Astrocyte of the spinal cord (primary cell): ENCODE measurements at places on chromosomes 5 and 9.

DNA sequence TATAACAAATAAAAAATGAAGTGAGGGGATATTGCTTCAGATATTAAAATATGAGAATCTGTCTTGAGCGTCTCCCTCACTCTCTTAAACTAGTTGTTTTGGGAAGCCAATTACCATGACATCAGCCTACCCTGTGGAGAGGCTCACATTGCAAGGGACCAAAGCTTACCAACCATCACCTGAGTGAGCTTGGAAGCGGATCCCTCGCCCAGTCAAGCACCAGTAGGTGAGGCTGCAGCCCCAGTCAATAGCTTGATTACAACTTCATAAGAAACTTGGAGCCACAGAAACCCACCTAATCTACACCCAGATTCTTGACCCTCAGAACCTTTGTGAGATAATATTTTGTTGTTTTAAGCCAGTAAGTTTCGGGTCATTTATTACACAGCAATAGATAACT is 206.2 kb downstream of the CEMIP2 start:
- DNase-seq = no peak

GRCh38 chr9:35748242-35748857 is 678 bp downstream of the GBA2 start:
- DNase-seq = no peak

GRCh38 chr5:128081111-128081851 is 2.3 kb upstream of the SLC12A2 start:
- DNase-seq = no peak

GRCh38 chr5:11483630-11484029 is 420.6 kb downstream of the CTNND2 start:
- peak; percentile 1 for DNase-seq

DNA sequence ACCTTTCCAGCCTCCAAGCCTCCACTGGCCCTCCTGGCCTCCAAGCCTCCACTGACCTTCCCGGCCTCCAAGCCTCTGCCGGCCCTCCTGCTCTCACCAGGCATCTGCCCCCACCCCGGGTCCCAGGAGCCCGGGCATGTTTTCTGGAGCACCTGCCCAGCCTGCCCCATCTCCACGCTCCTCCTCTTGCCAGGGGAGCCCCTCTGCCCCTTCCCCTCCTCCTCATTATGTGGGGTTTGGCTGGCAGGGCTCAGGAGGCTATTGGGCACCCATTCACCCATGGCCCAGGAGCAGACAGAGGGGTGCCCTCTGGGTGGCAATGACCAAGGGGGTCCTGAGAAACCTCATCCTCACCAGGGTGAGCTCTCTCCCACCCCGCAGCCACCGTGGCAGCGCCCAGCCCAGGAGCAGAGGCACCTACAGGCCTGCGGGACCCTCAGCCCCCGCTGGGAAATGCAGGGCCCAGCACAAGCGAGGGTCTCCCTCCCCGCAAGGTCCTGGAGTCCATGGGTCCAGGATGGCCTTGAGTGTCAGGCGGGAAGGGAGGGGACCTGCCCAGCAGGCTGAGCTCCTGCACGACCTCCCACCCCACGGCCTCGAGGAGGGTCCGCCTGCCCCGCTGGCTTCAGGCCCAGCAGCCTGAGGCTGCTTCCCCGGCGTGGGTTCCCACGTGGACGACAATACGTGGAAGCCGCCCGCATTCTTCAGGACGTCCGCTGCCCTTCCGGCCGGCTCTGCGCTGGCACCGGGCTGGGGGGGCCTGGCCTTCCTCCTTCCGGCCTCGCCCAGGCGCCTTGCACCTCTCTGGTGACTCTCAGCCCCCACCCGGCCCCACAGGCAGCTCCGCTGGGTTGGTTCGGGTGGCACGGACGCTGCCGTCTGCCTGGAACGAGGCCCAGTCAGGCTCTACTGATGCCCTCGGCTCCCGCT is 51.4 kb upstream of the NRARP start:
- no peak for DNase-seq

GRCh38 chr5:59367791-59368394 is 525.6 kb downstream of the PDE4D start:
- DNase-seq = peak; percentile 74

GRCh38 chr5:133735346-133735745 is 123.0 kb upstream of the FSTL4 start:
- peak; percentile 45 for DNase-seq

GRCh38 chr9:112784020-112784785 is 33.6 kb downstream of the SNX30 start:
- peak; percentile 54 for DNase-seq

DNA sequence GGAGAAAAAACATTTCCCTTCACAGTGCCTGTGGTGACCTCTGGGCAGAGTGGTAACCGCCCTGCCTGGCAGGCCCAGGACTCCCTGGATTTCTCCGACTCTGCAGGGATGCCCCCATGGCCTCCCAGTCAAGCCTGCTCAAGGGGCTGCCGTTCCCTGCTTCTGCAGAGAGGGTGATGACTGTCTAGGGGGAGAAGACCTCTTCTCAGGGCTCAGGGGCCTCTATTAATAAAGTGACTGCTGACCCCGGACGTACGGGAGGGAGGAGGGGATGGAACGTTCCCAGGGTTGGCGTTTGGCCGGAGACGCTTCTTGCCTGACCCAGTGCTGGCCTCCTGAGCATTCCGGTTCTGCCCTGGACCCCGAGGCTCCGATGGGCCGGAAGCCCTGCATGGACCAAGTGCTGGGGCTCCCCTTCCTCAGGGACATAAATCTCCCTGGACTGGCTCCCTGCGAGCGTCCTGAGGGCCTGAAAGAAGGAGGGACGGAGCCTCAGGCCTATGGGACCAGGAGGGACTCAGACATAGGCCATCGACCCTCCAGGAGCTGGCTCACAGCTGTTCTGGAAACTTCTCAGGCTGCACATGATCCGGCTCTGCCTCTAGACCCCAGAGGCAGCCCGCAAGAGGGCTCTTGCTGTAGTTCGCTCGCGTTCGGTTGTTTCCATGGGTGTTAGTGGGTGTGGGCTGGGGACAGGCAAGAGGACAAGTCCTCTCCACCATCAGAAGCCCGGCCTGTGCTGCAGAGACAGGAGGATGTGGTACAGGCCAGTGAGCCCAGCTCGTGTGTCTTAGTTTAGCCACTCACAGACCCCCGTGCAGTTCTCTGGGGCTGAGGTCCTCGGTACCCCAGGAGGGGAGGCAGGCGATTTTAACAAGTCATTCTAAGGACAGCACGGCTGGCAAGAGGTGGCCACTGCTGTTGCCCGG is 8.1 kb upstream of the RNU6ATAC start:
- DNase-seq = no peak

DNA sequence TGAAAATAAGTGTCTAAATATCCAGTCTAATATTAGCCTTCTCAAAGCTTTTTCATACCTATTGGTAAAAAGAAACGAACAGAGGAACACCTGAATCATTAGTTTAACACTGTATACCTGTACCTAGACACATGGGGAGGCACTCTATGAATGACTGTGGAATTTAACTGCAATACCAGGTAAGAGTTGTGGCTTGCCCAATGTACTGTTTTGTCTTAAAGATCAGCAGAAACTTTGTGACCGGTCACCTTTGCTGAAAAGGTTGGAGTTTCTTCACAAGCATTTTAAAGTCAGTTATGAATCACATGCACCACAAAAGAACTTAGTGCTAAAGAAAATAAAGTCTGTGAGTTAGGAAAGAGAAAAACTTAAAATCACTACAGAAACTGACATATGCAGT is 2.4 kb downstream of the PGGT1B start:
- DNase-seq = no peak

DNA sequence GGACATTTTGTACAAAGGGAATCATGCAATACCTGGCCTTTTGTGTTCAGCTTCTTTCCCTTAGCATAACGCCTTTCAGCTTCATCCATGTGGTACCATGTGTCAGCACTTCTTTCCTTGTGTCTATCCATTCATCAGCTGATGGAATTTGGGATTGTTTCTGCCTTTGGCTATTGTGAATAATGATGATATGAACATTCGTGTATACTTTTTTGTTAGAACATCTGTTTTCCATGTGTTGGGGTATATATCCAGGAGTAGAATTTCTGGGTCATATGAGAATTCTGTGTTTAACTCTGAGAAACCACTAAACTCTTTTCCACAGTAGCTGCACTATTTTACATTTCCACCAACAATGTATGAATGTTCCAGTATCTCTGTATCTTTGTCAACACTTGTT is 14.8 kb upstream of the PRRC2B start:
- DNase-seq = no peak

GRCh38 chr5:6719896-6720560 is 6.8 kb downstream of the TENT4A start:
- no peak for DNase-seq

DNA sequence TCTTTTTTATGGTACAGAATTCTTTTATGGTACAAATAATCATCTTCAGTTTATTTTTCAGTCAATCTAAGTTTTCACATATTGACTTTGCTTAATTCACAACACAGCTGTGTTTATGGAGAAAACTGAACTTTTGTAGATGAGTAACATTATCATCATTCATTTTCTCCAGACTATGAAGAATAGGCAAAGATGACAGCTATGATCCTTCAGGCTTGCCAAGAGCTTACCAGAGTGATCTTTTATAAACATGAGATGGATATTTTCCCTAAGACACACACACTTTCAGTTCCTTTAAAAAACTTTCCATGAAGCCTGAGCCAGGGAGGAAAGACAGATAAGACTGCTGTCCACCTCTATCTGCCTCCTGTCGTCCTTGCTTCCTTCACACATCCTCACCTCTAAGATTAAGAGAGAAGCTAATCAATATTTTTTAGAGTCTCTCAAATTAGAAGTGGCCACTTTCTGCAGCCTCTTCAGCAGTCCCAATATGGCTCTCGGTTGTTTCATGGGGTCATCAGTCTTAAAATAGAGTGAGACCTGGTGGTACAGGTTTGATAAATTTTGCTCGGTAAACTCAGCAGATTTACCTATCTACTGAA is 108.1 kb upstream of the SLC27A6 start:
- DNase-seq = no peak

GRCh38 chr9:37953775-37954437 is 50.0 kb upstream of the SLC25A51 start:
- DNase-seq = peak; percentile 95

DNA sequence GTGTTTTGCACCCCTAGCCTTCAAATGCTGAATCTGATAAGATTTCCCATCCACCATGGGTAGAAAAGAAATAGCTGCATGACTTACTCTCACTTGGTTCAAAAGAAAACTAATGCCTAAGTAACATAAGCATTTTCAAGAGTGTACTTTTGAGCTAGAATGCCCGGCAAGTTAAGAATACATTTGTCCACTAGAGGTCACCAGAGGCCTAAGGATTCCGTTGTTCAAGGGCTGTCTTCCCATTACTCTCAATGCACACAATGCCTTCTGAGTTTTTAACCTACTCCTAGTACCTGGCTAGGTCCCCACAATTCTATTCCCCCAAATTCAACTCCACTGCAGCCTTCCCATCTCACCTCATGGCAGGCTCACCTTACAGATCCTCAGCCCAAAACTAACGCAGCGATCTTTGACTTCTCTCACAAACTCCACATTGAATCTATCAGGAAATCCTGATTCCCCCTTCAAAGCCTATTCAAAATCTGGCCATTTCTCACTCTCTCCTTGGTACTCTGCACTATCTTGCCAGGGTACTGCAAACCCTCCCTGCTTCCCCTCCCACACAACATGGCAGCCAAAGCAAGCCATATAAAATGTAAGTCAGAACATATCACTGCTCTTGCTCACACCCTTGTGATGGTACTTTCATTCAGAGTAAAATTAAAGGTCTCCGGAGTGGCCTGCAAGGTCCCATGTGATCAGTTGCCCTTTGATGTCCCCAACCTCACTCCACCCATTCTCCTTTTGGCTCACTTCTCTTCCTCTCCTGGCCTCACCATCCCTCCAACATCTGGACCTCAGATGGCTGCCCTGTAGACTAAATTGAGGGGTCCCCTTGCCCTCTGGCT is 13.4 kb downstream of the OXCT1 start:
- DNase-seq = peak; percentile 75

DNA sequence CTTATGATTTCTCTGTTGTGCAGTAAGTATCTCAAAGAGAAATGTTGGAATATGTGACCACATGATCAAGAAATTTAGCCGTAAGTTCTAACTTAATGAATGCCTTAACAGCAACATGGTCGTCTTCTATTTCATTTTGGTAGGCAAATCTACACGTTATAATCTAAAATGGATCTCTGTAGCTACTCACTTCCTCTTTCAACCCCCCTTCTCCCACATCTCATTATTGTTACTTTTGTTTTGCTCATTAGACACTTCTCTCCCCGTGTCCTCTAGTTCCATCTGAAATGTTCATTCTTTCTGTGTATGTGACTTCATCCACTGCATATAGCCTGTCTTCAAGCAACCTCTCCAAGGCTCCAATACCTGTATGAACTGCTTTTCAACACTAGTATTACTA is 27.1 kb upstream of the LPAR1 start:
- DNase-seq = no peak

DNA sequence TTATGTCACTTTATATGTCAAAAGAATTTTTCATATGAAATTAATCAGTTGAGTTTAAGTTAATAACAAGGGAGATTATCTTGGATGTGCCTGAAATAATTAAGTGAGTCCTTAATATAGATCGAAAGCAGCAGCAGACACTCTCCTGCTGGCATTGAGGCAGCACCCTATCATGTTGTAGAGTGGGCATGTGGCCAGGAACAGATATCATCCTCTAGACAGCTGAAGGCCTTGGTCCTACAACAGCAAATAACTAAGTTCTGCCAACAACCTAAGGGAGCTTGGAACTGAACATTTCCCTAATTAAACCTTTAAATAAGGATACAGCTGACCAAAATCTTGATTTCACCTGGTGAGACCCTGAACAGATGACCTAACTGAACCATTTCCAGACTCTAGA is 25.8 kb upstream of the UGT3A1 start:
- no peak for DNase-seq

DNA sequence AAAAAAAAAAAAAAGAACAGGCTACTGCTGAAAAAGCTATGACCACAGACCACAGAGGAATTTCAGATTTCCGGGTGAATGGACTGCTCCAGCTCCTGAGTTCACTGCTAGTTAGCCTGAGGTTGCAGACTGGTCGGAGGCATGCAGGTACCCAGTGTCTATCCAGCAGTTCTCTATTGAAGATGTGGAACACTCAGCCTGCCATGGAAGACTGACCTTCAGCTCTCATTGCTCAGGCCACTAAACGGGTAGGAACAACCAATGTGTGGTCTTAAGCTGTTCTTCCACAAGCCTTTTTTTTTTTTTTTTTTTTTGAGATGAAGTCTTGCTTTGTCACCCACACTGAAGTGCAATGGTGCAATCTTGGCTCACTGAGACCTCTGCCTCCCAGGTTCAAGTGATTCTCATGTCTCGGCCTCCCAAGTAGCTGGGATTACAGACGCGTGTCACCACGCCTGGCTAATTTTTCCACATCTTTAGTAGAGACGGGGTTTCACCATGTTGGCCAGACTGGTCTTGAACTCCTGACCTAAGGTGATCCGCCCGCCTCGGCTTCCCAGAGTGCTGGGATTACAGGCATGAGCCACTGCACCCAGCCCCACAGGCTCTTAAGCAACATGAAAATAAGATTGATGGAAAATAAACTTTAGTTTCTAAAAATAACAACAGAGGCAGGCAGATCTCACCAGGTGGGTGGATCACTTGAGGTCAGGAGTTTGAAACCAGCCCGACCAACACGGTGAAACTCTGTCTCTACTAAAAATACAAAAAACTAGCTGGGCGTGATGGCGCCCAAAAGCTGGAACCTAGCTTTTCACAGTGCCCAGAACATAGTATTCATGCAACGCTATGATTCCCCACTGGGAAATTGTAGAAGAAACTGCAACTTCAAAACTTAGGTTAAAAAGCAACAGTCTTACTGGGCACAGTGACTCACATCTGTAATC is 20.0 kb upstream of the NPM1 start:
- DNase-seq = peak; percentile 75
